LHCN-M2 (cell line): ENCODE measurements at places on chromosomes 2 and 18. TPM values are rescaled to one million over a fixed set of nuclear protein-coding genes. Genes with fewer than 3 reads are reported as not detected.

The MGAT4A gene
- total RNA-seq: 0.17 TPM in 1 of 2 replicates, not detected in the other

The ABCG8 gene
- total RNA-seq: not detected in 2 replicates

The ABCG5 gene
- not detected in 2 replicates for total RNA-seq

The CDK5R2 gene
- 0.17 and 0.38 TPM in 2 replicates for total RNA-seq

The COBLL1 gene
- 2.0 and 4.0 TPM in 2 replicates for total RNA-seq

The MOGAT1 gene
- not detected in 2 replicates for total RNA-seq

The TXNDC2 gene
- total RNA-seq: 0.32 and 0.63 TPM in 2 replicates

The KRTCAP3 gene
- 0.46 TPM in 1 of 2 replicates, not detected in the other for total RNA-seq

The SP140L gene
- 10.8 and 25.4 TPM in 2 replicates for total RNA-seq

The RAB17 gene
- 0.19 and 2.0 TPM in 2 replicates for total RNA-seq

The ZNF385B gene
- total RNA-seq: 0.13 and 0.17 TPM in 2 replicates

The SLC4A1AP gene
- total RNA-seq: 30.5 and 35.3 TPM in 2 replicates

The MEP1B gene
- not detected in 2 replicates for total RNA-seq

The GDF7 gene
- not detected in 2 replicates for total RNA-seq

The DCDC2C gene
- total RNA-seq: not detected in 2 replicates

The GCA gene
- total RNA-seq: 0.52 and 0.90 TPM in 2 replicates

The MTLN gene
- 71.5 and 107 TPM in 2 replicates for total RNA-seq

The TRPM8 gene
- total RNA-seq: 0.80 and 0.90 TPM in 2 replicates

The FRZB gene
- 0.92 and 1.1 TPM in 2 replicates for total RNA-seq

The IL36A gene
- total RNA-seq: not detected in 2 replicates

The ACSL3 gene
- 178 and 215 TPM in 2 replicates for total RNA-seq

The CD226 gene
- total RNA-seq: 0.38 and 0.69 TPM in 2 replicates

The METTL8 gene
- total RNA-seq: 24.9 and 32.1 TPM in 2 replicates

The NHEJ1 gene
- 18.0 and 22.2 TPM in 2 replicates for total RNA-seq

The NIF3L1 gene
- total RNA-seq: 34.5 and 38.3 TPM in 2 replicates

The CCDC74B gene
- total RNA-seq: 24.8 and 26.5 TPM in 2 replicates

The AGXT gene
- total RNA-seq: not detected in 2 replicates

The TMEM169 gene
- 4.6 and 5.1 TPM in 2 replicates for total RNA-seq

The C2orf68 gene
- 9.4 and 15.7 TPM in 2 replicates for total RNA-seq

The FAM117B gene
- total RNA-seq: 0.63 and 1.2 TPM in 2 replicates

The IL1RN gene
- total RNA-seq: not detected in 2 replicates
